GM10248 (cell line): ENCODE measurements at places on chromosomes 13 and 19.

GRCh38 chr19:34938886-34939285 lies 12.2 kb downstream of the ZNF30 start:
- no peak for DNase-seq

DNA sequence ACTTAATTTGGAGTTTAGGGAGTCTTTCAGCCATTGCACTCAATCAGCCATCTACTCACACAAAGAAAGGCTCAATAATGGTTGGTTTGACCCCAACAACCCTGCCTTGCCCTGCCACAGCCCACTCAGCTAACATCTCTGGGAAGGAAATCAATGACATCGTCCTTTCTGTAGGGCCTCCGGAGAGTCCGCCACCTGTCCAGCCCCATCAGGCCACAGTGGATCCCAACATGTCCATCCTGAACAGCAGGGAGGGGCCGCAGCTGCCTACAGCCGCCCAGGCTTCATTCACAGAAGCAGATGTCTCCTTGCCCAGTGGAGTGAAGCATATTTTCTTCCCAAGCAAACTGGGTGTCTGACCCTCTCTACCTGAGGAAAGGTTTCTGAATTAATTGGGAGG lies 4.2 kb upstream of the CDX2 start:
- no peak for DNase-seq

DNA sequence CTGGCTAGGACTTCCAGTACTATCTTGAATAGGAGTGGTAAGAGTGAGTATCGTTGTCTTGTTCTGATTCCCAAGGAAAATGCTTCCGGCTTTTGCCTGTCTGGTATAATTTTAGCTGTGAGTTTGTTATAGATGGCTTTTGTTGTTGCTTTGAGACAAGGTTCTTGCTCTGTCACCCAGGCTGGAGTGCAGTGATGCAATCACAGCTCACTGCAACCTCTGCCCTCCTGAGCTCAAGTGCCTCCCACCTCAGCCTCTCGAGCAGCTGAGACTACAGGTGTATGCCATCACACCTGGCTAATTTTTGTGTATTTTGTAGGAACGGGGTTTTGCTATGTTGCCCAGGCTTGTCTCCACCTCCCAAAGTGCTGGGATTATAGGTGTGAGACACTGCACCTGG lies 6.1 kb upstream of the ZNF543 start:
- DNase-seq, result no peak

DNA sequence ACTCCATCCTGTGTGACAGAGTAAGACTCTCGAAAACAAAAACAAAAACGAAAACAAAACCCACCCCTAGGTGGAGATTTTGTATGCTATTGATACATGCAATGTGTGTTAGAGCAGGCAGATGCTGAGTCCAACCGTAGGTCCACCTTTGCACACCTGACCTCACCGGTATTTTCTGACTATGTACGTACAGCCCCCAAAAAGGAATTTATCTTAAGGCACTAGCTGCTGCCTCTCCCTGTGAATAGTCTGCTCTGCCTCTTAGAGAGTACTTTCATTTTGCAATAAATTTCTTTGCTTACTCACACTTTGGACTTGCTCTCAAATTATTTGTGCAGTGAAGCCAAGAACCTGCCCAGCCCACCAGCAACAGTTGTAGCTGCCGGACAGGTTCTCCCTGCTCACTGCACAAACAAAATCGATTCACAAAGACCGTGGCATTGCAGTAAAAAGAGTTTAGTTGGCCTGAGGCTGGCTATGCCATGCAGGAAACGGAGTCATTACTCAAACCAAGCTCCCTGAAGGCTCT lies 8.2 kb upstream of the ZNF77 start:
- no peak for DNase-seq

GRCh38 chr13:22073718-22074117 lies 402.8 kb downstream of the FGF9 start:
- peak; percentile 32 for DNase-seq
